ENCODE measurements at places on chromosomes 16 and 17. TPM values are rescaled to one million over a fixed set of nuclear protein-coding genes. Genes with fewer than 3 reads are reported as not detected.

The AXIN2 gene
- 17.3 TPM for total RNA-seq

The TAX1BP3 gene
- 311 TPM for total RNA-seq

The TBC1D3I gene
- total RNA-seq = not detected

The ALOX12B gene
- not detected for total RNA-seq

The TBC1D3G gene
- total RNA-seq = not detected

The KRT25 gene
- not detected for total RNA-seq

The KCNJ2 gene
- 3.4 TPM for total RNA-seq

The CCL2 gene
- 11.4 TPM for total RNA-seq

The TNFSF12 gene
- 18.8 TPM for total RNA-seq

The ZG16 gene
- total RNA-seq = not detected

The TP53TG3B gene
- not detected for total RNA-seq

The CIITA gene
- total RNA-seq = 21.7 TPM

GRCh38 chr17:31918701-31919128 is 17.2 kb upstream of the UTP6 start:
- no peaks in the 10 kb centered on the region for H3K36me3 ChIP-seq
- no peak overlapping the region for H3K27ac ChIP-seq
- no peak overlapping the region for H3K4me3 ChIP-seq
- no peaks in the 10 kb centered on the region for H3K4me1 ChIP-seq
- no peak for DNase-seq

DNA sequence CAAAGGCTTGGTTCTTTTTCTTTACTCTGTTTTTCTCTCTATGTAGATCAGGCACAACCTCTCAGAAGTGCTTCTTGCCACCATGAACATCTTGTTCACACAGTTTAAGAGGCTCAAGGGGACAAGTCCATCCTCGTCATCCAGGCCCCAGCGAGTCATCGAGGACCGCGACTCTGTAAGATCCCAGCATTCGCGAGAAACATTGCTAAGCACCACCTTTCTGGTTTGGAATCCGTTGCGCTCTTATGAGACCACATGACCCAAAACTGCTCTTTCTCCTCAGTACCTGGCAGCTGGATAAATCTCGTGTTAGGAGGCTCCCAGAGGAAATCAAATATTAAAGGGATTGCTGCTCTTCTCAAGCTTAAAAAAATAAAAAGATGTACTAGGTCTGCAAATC is 23.3 kb upstream of the SLC12A3 start:
- no peaks in the 10 kb centered on the region for H3K27me3 ChIP-seq
- H3K36me3 ChIP-seq = peaks cover 48% of the 10 kb centered on the region
- no peak overlapping the region for H3K4me3 ChIP-seq
- H3K4me1 ChIP-seq = no peaks in the 10 kb centered on the region
- no peak overlapping the region for H3K27ac ChIP-seq

GRCh38 chr16:77611386-77611785 is 110.9 kb upstream of the NUDT7 start:
- no peaks in the 10 kb centered on the region for H3K27me3 ChIP-seq
- no peaks in the 10 kb centered on the region for H3K36me3 ChIP-seq
- H3K27ac ChIP-seq = no peak overlapping the region
- no peak overlapping the region for H3K4me3 ChIP-seq

- H3K27ac ChIP-seq = no peak overlapping the region
- H3K4me1 ChIP-seq = no peaks in the 10 kb centered on the region
- H3K4me3 ChIP-seq = no peak overlapping the region
- H3K36me3 ChIP-seq = no peaks in the 10 kb centered on the region
- no peaks in the 10 kb centered on the region for H3K27me3 ChIP-seq
Observed at GRCh38 chr17:77696721-77697460, 261.6 kb upstream of the TNRC6C start.

DNA sequence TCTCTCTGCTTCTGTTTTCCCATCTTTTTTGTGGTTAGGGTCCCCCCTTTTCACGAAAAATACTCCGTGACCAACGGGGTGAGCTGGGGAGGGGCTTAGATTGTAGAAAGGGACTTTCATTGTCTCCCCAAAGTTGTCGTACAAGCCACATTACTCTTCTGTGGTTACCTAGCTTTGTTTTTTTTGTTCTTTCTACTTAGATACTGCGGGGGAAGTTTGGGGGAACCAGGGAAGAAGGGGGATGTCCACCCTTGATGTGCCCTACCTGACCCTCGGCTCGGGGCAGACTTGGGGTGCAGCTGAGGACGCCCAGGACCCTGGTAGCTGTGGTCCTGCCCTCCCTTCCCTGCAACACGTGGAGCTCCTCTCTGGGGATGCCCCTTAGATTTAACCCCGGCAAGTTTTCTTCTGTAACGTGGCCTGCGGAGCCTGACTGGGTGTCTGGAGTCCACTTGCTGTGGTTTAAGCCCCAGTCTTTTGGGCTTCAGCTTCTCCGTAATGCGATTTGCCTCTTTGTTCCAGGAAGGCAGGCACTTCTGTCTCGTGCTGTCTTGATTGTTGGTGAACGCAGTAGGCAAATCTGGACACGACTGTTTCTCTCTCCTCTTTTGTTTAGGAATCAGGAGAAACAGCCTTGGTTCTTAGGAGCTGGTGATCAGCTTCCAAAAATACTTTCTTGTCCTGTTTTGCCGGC is 892 bp downstream of the ABCC1 start:
- peaks cover 38% of the 10 kb centered on the region for H3K4me1 ChIP-seq
- H3K27ac ChIP-seq = peak overlapping the region; percentile 92
- no peaks in the 10 kb centered on the region for H3K36me3 ChIP-seq
- peak overlapping the region; percentile 66 for H3K4me3 ChIP-seq
- no peaks in the 10 kb centered on the region for H3K27me3 ChIP-seq

DNA sequence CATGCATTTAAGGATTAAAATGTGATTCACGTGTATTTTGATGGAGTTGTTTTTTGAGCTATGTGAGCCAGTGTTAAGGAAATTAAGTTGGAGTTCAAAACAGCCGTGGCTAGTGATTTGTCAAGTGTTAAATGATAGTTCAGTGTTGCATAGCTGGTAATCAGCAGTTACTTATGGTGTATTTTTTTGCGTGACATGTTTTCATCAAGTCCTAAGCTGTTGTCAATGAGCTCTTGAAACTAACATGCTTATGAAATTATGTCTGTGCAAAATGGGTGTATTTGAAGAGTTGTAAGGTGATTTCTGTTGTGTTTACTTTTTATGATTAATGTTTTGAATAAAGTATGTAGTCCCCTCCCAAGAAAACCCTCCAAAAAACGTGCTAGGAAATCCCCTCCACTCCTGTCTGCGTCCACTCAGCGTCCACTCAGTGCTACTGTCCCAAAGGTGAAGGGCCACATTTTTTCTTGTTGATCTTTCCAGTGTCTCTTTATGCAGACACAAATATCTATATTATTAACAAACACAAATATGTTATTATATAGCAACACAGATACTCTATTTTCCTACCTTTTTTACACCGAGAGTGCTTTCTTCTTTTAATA is 30.0 kb downstream of the USP10 start:
- H3K36me3 ChIP-seq = no peaks in the 10 kb centered on the region
- no peak overlapping the region for H3K4me3 ChIP-seq
- H3K27ac ChIP-seq = peak overlapping the region; percentile 32
- H3K27me3 ChIP-seq = no peaks in the 10 kb centered on the region

- no peak overlapping the region for H3K4me3 ChIP-seq
- H3K27ac ChIP-seq = peak overlapping the region; percentile 63
- peaks cover 13% of the 10 kb centered on the region for H3K4me1 ChIP-seq
- DNase-seq = no peak
Observed at GRCh38 chr17:77610518-77610893, 348.0 kb upstream of the TNRC6C start.

DNA sequence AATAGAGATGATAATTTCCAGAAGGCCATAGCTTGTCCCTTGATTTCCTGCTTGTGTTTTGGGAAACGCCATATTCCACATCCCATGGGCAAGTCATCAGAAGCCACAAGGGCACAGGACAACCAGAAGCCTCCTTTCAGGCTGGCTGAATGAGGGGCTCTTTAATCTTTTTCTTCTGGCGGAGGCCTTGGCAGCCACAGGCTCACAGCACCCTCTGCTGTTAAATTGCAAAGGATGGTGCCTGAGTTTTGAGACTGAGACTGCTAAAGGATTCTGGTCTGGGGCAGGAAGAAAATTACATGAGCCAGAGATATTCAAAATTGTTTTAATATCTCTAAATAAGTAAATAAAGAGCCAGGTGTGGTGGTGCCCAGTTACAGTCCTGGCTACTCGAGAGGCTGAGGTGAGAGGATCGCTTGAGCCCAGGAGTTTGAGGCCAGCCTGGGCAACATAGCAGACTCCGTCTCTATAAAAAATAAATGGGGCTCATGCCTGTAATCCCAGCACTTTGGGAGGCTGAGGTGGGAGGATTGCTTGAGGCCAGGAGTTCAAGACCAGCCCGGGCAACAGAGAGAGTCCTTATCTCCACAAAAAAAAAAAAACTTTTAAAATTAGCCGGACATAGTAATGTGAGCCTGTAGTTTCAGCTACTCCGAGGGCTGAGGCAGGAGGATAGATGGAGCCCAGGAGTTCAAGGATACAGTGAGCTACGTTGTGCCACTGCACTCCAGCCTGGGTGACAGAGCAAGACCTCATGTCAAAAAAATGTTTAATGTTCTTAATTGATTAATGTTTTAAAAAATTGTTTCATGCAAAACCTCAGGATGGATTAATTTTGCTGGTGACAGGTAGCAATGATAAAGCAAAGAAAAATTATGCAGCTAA is 26.3 kb downstream of the AARSD1 start:
- peak; percentile 58 for DNase-seq
- H3K4me1 ChIP-seq = no peaks in the 10 kb centered on the region
- no peak overlapping the region for H3K27ac ChIP-seq

DNA sequence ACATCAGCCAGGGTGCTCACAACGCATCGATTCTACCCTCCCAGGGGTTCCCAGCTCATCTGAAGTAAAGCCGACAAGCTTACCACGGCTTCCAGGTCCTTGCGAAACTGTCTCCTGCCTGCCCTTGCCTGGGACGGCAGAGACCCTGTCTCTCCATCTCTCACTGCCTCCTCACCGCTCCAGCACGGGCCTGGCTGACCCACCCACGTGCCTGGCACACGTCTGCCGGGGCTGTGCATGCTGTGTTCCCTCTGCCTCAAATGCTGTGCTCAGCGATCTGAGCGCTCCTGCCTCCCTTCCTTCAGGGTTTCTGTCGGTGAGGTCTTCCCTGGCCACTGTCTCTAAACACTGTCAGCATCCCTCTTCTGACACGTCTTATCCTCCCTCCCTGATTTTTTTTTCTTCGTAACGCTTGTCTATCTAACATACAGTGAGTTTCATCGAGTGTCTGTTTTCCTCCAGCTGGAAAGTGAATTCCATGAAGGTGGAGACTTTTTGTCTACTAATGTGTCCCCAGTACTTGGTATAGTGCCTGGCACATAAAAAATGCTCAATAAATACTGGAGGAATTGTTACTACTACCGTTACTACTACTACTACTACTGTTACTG is 208.4 kb downstream of the IRF8 start:
- no peak overlapping the region for H3K27ac ChIP-seq
- H3K36me3 ChIP-seq = no peaks in the 10 kb centered on the region
- DNase-seq = no peak

DNA sequence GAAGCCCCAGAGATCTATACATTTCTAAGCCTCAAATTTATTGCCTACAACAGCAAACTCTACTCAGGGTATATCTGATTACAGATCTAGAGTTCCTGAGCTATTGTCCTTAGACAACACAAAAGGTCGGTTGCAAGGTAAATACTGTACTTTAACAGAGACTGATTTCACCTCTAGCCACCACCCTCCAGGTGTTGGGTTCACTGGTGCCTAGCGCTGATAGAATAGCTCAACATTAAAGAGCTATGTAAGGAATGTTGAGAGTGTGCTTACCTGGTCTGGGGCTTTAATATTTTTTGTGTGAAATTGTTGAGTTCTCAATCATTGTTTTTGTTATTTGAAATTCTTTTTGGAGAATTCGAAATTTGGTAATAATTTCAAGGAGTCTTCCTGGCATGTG is 277.0 kb upstream of the PSMD7 start:
- DNase-seq = no peak

DNA sequence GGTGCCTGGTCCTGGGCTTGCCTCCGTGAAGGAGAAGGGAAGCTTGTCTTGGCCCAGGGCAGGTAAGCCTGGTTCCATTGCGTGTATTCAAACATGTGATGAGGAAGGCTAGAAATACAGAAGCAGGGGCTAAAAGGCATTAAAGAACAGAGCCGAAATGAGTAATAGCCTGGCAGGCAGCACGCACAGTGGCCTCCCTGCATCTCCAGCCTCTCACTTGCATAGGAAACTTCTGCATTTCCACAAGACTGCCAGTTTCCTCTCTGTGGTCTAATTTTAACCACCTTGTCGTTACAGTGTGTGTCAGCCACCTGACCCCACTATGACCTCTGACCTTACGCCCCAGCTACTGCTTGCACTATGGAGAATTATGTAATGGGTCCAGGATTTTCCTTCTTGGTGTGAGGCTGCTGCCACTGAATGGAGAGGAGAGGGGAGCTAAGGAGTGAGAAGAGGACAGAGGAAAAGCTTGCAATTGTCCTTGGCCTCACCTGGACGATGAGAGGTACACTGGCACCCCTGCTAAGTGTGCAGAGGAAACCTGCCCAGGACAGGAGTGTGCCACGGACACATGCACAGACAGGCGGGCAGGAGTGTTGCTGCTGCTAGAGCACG is 32.8 kb downstream of the HIC1 start:
- no peaks in the 10 kb centered on the region for H3K36me3 ChIP-seq
- H3K4me1 ChIP-seq = peaks cover 80% of the 10 kb centered on the region
- H3K27ac ChIP-seq = peak overlapping the region; percentile 45
- peak; percentile 66 for DNase-seq
- no peak overlapping the region for H3K4me3 ChIP-seq

DNA sequence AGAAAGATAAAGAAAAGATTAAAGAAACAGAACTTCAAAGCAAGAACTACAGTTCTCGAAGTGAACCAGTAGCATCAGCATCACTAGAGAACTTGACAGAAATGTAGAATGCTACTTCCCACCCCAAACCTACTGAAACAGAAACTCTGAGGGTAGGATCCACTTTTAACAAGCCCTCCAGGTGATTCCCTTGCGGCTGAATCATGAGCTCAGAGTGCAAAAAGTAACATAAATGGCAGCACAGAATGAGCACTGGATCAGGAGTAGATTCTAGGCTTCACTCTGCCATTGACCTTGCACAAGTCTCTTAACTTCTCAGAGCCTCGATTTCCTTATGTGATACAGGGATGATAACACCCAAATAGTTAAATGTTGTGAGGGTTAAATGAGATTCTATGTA is 5.8 kb downstream of the TOM1L2 start:
- DNase-seq = no peak
- no peaks in the 10 kb centered on the region for H3K27me3 ChIP-seq
- no peak overlapping the region for H3K4me3 ChIP-seq
- no peak overlapping the region for H3K27ac ChIP-seq
- H3K36me3 ChIP-seq = no peaks in the 10 kb centered on the region
- H3K4me1 ChIP-seq = peaks cover 16% of the 10 kb centered on the region

DNA sequence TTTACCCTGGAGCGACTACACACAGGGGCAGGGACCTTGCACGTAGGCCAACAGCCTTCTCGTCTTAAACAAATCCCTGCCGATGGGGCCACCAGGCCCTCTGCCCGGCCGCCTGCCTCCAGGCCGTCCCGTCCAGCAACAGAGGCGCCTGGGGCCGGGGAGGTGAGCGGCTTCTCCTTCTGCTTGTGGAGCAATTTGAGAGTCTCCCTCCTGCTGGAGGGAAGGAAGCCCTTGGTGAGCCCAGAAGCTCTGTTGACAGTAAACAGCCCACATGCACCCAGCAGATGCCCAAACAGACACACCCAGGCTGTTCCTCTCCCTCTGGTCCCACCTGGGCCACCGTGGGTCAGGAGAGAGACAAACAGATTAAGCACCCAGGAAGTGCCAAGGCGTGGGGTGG is 8.1 kb downstream of the SLC43A2 start:
- no peak overlapping the region for H3K4me3 ChIP-seq
- DNase-seq = no peak
- H3K36me3 ChIP-seq = no peaks in the 10 kb centered on the region
- H3K27ac ChIP-seq = no peak overlapping the region
